Germinal center (tissue), 1 donor: ENCODE measurements at places on chromosomes 3 and 15.

DNA sequence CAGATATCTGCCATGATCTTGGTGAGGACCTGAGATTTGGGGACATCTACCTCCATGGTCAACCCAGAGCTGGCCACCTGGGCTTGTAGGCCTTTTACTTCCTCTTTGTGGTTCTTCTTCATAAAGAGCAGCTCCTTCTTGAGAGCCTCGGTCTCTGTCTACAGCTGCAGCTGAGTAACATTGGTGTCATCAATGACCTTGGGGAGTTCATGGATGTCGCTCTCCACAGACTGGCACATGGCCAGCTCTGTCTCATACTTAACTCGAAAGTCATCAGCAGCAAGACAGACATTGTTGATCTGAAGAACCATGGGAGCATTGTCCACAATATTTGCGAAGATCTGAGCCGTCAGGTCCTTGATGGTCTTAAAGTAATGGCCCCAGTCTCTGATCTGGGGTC is 15.7 kb upstream of the RASA2 start:
- no peak for DNase-seq

GRCh38 chr15:41945221-41945620 is 27.1 kb downstream of the EHD4 start:
- DNase-seq, result no peak

GRCh38 chr3:61152071-61152470 is 99.2 kb downstream of the FHIT start:
- no peak for DNase-seq

- DNase-seq, result no peak
Measured at GRCh38 chr3:111882194-111882593, 23.1 kb downstream of the PHLDB2 start.

- no peak for DNase-seq
Measured at GRCh38 chr3:189845069-189845468, 213.9 kb downstream of the TP63 start.

- no peak for DNase-seq
Measured at GRCh38 chr3:64178419-64178818, 46.8 kb downstream of the PRICKLE2 start.

DNA sequence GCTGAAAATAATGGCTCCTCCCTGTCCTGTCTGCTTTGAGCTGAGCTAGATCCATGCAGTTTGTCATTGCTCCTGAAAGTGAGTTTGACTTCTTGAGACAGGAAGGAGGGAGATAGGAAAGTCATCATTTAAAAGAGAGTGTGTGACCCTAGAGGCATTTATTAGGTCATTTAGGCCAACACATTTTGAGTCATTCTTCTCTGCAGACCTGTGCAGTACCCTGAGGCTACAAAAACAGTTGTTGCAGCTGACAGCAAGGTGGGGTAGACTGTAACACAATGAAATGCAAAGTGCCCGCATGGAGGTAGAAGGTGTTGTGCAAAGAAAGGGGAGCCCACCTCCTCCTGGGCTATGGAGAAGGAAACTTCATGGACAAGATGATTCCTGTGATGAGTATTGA is 102.8 kb upstream of the PFN2 start:
- no peak for DNase-seq
